ENCODE measurements at places on chromosomes 11 and 22. TPM values are rescaled to one million over a fixed set of nuclear protein-coding genes. Genes with fewer than 3 reads are reported as not detected.

DNA sequence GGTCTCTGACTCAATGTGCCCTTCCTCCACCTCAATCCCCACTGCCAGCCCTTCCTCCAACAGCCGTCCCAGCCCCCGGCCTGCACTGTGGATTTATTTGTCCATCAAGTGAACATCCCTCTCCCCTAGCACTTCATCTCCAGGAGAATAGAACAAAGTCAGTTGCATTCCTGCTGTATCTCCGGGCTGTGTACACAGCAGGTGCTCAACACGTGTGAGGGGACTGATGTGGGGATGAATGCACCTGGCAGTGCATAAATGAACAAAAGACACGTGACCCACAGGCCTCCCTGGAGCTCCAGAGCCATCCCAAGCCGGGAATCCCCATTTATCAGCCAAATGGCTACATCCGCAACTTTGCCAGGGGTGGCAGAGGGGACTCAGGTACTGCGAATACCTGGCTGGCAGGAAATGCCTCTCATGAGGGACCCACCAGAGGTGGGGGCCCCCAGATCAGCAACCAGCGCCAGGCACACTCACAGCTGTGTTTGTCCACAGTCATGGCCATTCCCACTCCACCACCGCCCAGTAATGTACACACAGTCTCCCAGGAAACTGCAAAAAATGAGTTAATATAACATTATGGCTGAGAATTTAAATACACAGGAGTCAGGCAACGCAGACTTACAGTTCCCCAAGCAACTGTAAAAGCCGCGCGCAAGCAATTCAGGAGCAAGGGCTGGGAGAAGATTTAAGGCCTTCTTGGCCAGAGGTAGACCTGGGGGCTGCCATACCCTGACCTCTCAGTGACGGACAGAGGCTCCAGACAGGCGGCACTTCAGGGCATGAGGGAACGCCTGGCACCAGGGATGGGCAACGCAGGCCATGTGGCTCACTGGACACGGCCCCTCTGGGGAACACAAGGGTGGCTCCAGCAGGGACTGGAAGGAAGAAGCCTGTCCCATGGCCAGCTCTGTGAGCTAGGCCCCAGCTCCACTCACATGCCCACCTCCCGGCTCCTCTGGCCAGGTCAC, 50.3 kb upstream of the TCF20 start:
- no peak for DNase-seq

GRCh38 chr11:81870066-81870412, 863.6 kb downstream of the FAM181B start:
- DNase-seq = no peak

- DNase-seq = peak; percentile 74
These were observed 4.7 kb upstream of the POLD4 start for GRCh38 chr11:67357831-67358670.

DNA sequence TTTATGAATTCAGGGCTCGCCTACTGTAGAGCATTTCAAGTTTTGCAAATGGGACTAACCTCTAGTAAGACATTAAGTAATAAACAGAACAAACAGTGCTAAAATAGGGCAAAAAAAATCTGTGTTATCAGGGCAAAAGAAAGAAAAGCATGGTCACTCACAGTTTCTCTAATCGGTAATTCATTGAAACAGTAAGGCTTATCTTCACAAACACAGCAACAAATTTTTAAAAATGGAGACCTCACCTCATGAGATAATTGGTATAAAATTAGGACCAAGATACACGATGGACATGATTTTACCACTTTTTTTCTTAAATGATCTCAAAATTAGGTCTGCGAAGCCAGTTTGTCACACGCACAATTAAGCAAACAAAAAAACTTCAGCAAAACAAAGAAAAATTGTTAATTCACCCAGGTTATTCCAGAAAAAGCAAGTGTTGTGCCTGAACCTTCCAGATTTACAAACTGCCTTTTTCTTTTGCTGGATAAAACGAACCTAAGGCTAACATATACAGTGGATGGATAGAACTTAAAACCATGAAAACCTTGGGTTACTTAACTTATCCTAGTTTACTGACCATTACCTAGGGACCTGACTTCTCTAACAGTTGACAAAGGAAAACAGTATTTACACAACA, 1.4 kb downstream of the TMEM123 start:
- DNase-seq = no peak

GRCh38 chr11:45832811-45833441, 14.3 kb upstream of the CRY2 start:
- DNase-seq = no peak

- DNase-seq = no peak
These were observed 442.9 kb downstream of the INSC start for GRCh38 chr11:15557457-15558230.

GRCh38 chr11:3191586-3192324, 26.6 kb upstream of the OSBPL5 start:
- no peak for DNase-seq

DNA sequence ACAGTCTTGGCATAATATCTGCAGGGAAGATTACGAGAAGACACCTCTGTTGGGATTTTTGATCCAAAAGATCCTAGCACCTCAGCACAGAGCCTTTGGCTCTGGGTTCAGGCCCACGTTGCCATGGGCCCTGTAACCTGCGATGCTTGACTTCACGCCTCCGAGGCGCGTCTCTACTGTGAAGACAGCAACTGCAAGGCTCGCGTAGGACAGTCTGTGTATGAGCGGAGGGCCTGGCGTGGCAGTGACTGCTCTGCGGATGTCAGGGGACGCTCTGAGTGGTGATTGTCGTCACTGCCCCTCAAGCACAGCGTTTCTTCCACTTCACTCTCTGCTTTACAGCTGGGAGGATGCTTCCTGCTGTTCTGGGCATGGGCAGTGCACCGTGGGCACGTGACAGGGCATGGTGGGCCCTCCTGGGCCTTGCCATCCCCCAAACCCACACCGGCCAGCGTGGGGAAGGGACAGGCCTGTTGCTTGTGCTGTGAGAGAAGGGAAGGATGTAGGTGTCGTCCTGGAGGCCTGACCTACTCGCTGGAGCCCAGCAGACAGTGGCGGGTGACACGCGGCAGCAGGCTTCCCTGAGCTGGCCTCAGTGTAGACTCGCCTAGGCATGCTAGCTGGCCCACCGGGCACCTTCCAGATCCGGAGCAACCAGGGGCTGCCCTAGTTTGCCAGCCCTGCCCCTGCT, 26.5 kb downstream of the GLB1L2 start:
- DNase-seq = no peak

DNA sequence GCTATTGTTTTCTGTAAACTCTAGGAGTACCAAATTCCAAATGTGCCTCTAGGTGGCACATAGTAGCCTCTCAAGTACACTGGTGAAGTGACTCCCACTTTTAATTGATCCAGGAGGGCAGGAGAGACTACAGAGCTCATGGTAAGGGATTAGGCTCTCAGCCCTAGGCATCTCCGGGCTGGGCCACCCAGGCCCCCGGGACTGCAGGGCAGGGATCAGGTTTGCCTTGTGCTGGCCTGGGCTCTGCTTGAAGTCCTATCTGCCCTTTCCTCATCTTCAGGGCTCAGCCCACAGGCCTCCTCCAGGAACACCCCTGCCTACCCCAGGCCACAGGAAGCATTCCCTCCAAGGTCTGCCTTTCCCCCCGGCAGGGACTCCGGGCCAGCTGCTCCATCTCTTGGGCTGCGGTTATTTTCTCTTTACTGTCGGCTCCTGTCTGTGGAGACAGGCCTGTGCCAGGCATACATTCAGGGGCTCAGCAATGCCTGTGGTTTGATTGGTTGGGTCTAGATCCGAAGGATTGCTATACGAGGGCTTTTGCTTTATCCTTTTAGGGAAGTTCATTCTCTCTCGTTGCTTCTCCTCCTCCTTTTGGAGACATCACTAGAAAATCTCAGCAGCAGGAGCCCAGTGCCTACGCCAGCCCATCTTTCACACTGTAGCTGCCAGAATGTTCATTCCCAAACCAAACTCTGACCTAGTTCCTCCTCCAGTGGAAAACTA, 32.8 kb downstream of the PARVA start:
- DNase-seq = peak; percentile 50

DNA sequence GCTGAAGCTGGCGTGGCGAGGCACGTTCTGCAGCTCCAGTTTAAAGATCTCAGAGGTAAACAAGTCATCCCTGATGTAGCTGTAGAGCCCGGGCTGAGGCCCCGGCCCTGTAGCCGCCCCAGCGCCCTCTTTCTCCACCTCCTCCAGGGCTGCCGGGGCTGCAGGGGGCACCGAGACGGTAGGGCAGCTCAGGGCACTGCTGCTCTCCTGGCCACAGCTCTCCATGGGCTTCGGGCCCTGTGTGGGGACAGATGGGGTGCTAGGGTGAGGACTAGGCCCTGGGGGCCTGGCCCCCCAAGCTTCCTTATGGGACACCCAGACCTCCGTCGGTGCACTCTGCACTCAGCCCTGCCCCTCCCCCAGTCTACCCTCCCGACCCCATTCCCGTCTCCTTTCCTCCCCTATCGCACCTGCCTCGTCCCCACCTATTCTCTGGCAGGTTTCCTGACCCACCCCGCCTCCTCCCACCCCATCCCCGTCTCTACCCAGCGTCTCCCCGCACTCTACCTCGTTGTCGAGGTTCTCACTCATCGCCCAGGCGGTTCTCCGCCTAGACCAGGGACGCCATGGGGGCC, 559 bp downstream of the RANBP1 start:
- DNase-seq = no peak

GRCh38 chr11:23502826-23503225, 642.6 kb upstream of the CCDC179 start:
- DNase-seq = no peak

DNA sequence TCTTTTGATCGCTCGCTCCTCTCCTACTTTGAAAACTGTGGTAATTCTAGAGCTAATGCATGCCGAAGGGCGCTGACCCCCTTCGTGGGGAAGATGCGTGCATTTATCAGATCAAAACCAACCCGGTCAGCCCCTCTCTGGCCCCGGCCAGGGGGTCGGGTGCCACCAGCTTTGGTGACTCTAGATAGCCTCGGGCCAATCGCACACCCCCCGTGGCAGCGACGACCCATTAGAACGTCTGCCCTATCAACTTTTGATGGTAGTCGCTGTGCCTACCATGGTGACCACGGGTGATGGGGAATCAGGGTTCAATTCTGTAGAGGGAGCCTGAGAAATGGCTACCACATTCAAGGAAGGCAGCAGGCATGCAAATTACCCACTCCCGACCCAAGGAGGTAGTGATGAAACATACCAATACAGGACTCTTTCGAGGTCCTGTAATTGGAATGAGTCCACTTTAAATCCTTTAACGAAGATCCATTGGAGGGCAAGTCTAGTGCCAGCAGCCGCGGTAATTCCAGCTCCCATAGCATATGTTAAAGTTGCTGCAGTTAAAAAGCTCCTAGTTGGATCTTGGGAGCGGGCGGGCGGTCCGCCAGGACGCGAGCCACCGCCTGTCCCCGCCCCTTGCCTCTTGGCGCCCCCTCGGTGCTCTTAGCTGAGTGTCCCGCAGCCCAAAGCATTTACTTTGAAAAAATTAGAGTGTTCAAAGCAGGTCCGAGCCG, 3898.2 kb upstream of the OR11H1 start:
- DNase-seq = no peak

GRCh38 chr11:112780351-112781087, 180.7 kb upstream of the NCAM1 start:
- peak; percentile 21 for DNase-seq

DNA sequence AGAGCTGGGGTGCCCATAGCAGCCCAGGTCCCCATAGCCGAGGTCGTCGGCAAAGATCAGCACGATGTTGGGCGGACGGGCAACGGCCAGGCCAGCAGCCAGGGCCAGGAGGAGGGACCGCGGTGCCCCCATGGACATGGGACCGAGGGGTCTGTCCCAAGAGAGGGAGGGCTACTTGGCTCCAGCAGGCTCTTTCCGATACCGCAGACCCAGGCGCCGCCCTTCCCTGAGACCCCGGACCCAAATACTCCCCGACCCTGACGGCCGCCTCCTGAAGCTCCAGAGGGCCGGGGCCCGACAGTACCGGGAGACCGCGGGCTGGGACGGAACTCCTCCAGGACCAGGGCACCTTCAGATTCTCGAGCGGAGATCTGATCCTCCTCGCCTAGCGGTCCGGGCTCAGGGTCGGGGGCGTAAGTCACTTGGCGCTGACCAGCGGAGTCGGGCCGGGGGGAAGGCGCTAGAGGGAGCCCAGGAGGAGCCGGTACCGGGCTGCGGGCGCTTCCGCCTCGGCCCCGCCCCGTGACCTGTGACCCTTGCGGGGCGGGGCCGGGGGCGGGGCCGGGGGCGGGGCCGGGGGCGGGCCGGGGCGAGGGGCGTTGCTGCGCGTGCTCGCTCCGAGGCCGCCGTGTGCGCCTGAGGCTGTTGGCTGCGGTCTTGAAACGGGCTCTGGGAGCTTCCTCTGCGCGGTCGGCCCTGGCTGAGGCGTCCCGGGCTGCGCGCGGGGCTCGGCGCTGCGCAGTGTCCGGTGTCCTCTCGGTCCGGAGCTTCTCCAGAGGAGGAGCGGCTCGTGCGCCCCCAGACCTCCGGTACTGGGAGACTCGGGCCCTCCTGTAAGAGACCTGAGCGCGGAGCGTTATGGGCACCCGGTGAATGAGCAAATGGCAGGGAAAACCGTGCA, at the start of gene ARSA:
ARSA (minus strand) TSS at position 511 of the 901 bp plus-strand sequence; CDS start at position 138, 373 bp downstream.
- peak; percentile 76 for DNase-seq

- DNase-seq = no peak
These were observed 702.6 kb downstream of the KCNA4 start for GRCh38 chr11:29314211-29314610.

- DNase-seq = peak; percentile 50
These were observed 20.8 kb downstream of the CSNK2A3 start for GRCh38 chr11:11332141-11332710.

DNA sequence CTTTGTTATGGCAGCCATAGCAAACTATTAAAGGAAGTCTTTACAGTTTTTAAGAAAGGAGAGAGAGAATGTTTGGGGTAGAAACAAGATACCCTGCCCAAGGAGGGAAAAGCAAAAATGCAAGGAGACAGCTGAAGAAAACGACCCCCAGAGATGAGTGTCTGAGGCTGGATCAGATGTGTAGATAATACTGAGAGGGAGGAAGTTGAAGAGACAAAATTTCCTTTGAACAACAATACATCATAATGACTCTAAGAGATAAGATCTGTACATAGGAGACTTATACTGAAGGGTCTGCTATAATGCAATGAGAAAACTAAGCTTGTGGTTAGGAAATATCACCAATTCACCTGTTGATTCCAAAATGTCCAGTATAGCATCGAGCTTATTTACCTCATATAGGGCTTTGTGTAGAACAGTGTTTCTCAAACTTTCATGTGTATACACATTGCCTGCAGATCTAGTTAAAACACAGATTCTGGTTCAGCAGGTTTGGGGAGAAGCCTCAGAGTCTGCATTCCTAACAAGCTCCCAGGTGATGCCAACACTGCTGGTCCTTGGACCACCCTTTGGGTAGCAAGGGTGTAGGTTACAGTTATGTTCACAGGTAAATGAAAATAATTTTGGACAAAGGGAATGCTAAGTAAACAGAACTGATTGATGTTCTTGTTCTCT, 5.8 kb upstream of the CEP295 start:
- DNase-seq = no peak

GRCh38 chr11:15232496-15232895, 117.8 kb downstream of the INSC start:
- DNase-seq = no peak

LIF gene
- 24.5 TPM for total RNA-seq

TRIM48 gene
- total RNA-seq = not detected

CCDC73 gene
- not detected for total RNA-seq

OR52H1 gene
- total RNA-seq = not detected

KRTAP5-2 gene
- total RNA-seq = not detected

FEN1 gene
- 11.7 TPM for total RNA-seq

YPEL4 gene
- under 0.01 TPM for total RNA-seq

GAS2 gene
- 1.4 TPM for total RNA-seq
